Stimulated activated CD8-positive, alpha-beta memory T cell treated with anti-CD3 and anti-CD28 coated beads, Interleukin-15, amount 100 ng/mL, for 24 hours (primary cell): ENCODE measurements at places on chromosomes 3 and 15.

DNA sequence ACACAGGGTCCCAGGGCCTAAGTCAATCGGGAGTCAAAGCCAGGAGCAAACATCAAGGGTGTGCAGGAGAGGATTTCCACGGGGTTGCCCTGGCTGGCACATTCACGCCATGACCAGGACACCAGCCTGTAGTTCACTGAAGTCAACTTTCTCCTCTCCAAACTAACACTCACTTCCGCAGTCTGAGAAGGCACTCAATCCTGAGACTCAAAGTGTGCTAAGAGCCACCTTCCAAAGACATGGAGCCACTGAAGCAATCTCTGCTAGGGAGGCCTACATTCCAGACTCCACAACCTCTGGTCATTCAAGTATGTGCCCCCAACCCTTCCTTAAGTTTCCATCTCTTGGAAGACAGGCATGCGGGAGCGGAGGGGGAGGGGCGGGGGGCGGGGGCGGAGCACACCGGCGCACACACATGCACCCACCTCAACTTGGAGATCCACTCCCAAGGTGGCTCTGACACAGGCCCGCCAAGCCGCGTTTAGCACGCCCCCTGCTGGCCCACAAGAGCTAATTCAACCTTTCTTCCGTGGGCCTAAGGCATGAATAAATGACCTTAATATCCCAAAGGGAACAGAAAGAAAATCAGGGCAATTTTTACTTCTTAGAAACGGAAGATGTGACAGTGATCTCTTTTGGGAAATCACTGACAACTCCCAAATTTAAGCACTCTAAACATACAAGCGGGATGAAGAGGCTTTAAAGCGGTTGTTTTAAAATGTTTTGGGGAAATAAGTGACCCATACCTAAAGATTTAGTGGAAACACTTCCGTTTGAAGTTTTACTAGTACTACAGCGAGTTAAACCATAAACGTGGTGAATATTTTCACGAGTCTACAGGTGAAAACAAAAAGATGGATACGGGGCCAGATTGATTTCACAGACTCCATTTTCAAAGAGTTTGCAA lies 162.5 kb upstream of the CHRNA7 start:
- DNase-seq, result peak; percentile 40

DNA sequence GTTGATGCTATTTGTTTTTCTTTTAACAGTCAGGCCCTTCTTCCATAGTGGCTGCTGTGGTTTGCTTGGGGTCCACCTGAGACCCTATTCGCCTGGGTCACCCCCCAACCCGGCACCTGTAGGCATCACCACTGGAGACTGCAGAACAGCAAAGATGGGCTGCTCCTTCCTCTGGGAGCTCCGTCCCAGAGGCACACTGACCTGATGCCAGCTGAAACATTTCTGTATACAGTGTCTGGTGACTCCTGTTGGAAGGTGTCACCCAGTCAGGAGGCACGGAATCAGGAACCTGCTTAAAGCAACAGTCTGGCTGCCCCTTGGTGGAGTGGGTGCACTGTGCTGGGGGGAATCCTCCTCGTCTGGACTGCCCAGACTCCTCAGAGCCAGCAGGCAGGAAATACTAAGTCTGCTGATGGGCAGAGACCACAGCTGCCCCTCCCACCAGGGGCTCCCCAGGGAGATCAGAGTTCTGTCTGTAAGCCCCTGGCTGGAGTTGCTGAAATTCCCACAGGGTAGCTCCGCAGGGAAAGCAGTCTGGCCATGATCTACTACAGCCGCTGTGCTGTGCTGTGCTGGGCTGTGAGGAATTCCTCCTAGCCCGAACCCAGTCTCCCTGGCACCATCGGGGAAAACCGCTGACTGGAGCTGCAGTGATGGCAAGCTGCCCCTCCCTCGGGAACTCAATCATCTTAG lies 248.2 kb downstream of the TBC1D5 start:
- no peak for DNase-seq

GRCh38 chr3:128504533-128504915 lies 11.5 kb upstream of the GATA2 start:
- DNase-seq, result no peak

GRCh38 chr3:16936676-16937230 lies 52.0 kb downstream of the PLCL2 start:
- no peak for DNase-seq

- no peak for DNase-seq
Measured at GRCh38 chr3:73094129-73094528, 32.7 kb downstream of the EBLN2 start.

- no peak for DNase-seq
Measured at GRCh38 chr3:124923833-124924232, 10.7 kb downstream of the MUC13 start.

- no peak for DNase-seq
Measured at GRCh38 chr15:35321926-35322325, 224.0 kb downstream of the DPH6 start.

DNA sequence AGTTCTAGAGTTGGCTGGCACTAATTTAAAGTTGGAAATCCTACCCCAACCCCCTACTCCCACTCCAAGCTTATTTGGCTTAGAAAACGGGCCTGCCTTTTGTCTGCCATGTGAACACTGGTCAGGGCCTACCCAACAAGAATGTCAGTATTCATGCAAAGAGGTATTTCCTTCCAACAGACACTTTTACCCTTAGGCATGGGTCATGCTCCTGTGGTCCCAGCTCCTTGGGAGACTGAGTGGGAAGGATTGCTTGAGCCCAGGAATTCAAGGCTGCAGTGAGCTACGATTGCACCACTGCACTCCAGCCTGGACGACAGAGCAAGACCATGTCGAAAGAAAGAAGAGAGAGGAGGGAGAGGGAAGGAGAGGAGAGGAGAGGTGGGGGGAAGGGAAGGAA lies 137.5 kb upstream of the LRTM1 start:
- DNase-seq, result no peak

DNA sequence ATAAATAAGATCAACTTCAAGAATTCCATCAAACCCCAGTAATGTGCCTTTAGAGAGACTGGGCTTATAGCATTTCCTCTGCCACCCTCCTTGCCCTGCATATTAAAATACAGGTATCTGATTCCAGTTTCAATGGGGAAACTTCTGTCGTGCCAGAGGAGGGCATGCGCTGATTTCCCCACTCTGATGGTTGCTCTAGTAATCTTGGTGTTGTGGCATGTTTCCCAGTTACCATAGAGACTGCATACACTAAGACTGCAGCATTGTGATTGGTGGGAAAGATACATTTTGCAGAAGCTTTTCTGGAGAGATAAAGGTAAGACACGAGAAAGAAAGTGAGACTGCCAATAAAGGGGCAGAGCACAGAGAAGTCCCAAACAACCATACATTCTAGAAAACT lies 225.6 kb downstream of the TIGIT start:
- DNase-seq, result no peak

DNA sequence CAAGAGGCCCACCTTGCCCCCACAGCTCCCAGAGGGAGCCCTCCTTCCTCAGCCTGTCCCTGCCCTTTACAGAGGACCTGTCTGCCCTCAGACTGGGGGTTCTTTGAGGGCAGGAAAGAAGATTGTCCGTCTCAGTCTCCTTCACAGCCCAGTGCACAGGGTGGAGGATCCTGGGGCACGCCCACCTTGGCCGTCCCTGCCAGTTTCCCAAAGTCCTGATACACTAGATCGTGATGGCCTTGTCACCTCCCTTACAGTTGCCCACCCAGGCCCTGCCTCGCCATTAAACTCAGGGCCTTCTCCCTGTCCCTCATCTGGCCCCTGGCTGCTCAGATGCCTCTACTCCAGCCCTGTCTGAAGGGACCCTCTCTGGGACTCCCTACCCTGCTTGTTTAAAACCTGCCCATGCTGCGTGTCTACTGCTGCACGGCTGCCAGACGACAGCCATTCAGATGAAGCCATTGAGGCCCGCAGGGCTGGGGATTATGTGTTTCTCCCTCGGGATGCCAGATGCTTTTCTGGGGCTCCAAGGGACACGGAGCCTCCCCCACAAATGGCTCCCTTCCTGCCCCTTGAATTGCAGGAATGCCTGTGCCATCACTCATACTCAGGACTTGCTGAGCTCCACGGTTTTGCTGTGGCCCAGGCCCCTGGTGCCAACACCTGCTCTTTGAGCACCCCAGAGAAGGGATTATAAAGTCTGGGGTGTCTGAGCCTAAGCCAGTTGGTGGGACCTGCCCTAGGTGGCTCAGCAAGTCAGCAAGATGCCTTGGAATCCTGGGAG lies 27.8 kb downstream of the ACSBG1 start:
- DNase-seq, result no peak

DNA sequence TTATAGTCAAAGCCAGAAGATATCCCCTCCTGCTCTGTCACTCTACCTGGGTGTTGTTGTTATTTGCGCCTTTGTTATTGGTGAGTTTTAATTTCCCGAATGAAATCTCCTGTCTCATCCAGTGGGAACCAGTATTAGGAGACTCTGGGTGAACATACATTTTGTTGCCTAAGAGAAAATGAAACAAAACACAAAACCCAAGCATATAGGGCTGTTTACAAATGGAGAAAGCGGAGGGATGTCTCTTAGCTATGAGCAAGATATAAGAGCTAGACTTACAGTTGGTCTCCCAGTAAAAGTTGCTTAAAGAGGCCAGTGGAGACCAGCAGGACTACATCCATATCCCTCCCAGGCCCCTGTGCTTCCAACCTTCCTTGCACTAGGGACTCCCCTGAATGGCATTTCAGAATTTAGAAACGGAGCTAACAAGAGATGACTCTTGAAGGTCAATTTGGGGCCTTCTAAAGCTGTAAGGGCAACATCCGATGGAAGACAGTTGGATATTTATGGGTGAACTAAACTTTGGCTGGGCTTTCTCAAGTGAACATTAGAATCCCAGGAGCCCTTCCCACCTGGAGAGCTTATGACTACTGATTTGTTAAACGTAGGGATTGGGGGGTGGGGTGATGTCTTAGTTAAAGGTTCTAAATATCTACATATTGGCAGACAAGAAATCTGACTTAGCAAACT lies 2.7 kb downstream of the EOMES start:
- no peak for DNase-seq

DNA sequence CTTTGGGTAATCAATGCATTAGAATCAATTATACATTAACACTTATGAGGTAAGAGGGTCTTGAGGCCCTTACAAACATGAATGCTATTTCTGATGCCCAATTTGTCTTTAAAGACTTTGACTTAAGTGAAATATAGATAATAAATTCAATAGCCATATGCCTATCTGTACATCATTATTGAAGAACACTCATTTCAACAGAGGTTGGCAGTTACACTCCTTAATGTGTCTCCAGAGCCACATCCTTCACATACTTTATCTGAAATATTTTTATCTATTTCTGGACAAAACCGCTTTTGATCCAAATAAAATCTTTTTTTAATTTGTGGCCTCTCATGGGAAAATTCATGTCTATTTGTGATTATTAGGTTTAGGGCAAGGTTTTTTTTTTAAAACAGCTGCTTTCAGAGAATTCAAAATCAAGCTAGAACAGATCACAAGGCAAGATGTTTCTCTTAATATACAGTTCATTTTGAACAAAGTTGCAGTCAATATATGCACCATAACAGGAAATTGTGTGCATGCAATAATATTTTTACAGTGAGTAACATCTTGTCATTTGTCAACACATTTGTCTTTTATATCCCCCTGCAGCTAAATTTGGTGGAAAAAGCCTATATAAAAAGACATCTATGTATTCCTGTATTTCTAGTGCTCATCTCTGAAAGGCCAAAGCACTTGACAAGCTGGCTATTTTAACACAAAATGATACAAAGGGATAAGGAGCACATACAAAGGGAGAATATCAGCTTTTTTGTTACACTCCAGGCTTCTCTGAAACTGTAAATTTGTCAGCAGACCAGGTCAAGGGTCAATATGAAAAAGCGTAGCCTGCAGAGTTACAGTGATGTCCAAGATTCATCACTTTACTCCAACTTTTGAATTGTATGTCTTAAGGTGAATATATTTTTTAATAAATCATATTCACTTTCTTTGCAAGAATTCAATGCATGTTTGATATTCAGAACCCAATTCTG lies 146.2 kb upstream of the DPH6 start:
- no peak for DNase-seq

- DNase-seq, result no peak
Measured at GRCh38 chr3:70980646-70981170, 602.8 kb downstream of the FOXP1 start.

DNA sequence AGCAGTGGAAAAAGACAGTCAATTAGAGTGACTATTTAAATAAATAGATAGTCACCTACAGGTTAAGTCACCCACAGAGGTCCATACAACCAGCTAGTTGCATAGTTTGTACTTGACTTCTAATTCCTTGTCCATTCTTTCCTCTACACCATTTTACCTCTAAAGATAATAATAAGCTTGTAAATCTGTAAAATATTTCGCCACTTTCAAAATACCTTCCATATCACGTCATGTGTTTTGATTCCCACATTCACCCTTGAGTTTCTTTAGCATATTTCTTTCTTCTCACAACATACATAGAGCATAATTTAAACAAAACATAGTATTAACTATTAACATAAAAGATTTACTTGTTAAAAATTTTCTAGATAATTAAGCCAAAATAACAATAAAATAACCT lies 689.6 kb downstream of the MECOM start:
- DNase-seq, result no peak

- DNase-seq, result no peak
Measured at GRCh38 chr3:134576831-134577230, 74.0 kb downstream of the KY start.

DNA sequence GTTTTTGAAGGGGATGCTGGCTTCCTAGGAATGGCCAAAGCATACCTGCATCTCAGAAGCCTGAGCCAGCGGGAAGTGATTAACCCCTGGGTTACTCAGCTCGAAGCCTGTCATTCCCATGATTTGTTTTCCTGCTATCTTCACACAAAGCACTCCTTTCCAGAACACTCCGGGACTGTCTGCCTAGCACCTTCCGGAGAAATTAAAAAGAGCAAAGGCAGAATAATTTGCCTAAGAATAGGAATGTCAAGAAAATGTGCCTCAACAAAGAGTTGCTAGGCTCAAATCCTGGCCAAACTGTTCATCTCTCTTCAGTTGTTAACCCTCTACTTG lies 34.1 kb downstream of the TPM1 start:
- no peak for DNase-seq

DNA sequence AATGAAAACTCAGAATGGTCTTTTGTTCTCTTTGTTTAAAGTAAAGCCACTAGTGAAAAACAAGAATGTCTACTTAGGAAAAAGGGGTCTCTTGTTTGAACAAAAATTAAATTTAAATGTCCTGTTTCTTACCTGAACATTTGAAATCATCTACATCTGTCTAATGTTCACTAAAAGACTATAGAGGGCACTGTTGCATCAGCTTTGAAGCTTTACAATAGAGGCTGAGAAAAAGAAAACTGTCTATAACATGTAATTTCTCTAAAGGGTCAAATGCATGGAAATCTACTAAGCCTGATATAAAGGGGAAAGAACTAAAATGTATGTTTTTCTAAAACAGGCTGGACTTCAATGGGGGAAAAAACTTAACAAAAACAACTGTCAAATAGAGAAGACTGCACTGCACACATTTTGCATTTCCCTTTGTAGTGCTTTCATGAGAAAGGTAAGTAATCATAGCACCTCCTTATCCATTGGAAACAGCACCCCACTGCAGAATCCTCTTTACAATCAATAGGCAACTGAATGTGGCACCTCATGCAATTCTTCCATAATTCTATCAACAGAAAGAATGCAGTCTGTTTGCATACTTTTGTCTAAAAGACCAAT lies 26.3 kb downstream of the DPH6 start:
- no peak for DNase-seq
